GM12878 (cell line): ENCODE measurements at places on chromosomes 4 and X. TPM values are rescaled to one million over a fixed set of nuclear protein-coding genes. Genes with fewer than 3 reads are reported as not detected.

EGF gene
- total RNA-seq, result 0.05 and 0.23 TPM in 2 replicates

DNA sequence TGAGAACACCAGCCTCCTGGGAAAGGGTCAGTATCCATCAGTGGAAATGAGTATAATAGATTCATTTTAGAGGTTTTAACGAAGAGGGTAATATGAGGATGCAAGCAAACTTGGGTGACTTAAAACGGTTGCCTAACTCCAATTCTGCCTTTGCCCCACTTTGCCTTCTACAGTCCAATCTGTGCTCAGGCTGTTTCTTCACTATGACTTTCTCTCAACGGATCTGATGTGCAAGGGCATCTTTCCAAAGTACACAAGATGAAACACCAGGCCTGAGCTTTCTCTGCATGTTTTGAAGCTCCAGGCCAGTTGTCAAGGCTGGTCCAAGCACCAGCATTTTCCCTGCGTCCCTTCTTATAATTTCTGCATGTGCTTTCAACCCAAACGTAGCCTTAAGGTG, 68.0 kb upstream of the TMEM164 start:
- DNase-seq, result no peak

- DNase-seq, result peak; percentile 62
Measured at GRCh38 chr4:147943159-147943638, 211.3 kb downstream of the ARHGAP10 start.

DNA sequence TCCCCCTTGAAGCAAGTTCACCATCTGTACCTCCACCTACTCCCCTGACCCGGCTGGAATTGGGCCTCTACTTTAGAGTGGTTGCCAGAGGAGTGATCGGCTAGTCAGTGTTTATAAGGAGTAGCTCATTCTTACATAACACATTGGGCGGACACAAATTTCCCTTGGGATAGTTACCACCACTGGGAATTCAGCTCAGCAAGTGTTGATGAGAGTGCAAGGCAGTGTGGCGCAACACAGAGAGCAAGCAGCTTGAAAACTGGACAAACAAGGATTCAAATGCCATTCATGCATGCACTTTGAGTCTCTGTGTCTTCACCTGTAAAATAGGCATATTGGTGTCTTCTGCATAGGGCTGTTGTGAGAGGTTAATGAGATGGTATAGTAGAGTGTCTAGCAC, 92.7 kb downstream of the STK32B start:
- no peak for DNase-seq
